ENCODE measurements at places on chromosomes 16 and 17. TPM values are rescaled to one million over a fixed set of nuclear protein-coding genes. Genes with fewer than 3 reads are reported as not detected.

Gene KRT39
- polyA plus RNA-seq, result 0.22 TPM

Gene TBC1D3B
- 0.42 TPM for polyA plus RNA-seq

Gene KRT36
- 0.03 TPM for polyA plus RNA-seq

Gene KCNJ12
- polyA plus RNA-seq, result 0.69 TPM

DNA sequence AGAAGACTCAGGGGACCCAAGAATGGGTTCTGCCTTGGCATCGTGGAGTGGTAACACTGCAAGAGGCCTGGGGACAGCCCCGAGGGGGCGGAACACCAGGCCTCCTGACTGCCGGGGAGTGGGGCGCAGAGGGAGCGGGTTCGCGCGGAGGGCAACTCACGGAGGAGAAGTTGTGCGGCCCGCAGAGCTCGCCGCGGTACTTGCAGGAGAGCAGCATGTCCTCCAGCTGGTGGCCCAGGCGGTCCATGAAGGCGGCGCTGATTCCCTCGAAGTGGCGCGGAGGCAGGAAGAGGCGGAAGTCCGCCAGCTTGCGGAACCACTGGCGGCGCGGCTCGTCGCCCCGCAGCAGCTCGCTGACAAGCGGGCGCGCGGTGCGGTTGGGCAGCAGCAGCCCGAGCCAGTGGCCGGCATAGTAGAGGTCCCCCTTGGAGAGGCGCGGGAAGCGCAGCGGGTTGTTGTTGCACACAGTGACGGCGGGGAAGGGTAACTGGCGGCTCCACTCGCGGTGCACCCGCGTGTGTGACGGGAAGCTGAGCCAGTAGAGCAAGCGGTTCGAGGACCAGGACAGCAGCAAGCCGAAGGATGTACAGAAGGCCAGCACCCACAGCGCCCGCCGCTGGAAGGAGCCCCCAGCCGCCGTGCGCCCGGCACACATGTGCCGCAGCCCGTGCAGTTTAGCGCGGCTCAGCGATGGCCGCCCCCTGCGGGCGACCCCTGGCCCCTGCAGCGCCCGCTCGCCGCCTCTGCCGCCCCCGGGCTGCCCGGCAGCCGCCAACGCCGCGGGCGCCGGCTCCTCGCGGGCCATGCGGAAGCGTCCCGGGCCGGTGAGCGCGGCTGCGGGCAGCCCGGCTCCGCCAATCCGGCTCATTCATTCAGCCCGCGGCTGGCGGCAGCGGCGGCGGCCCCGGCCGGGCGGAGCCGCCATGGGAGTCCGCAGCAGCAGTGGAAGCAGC, 1.6 kb downstream of the ASIC2 start:
- peak; percentile 75 for DNase-seq
- no peaks in the 10 kb centered on the region for H3K4me1 ChIP-seq
- peak overlapping the region; percentile 33 for H3K4me3 ChIP-seq
- H3K27me3 ChIP-seq, result peaks cover 13% of the 10 kb centered on the region
- H3K36me3 ChIP-seq, result no peaks in the 10 kb centered on the region

GRCh38 chr17:59762049-59762823, 54.8 kb downstream of the VMP1 start:
- peak; percentile 93 for DNase-seq
- no peaks in the 10 kb centered on the region for H3K27me3 ChIP-seq
- peak overlapping the region; percentile 86 for H3K27ac ChIP-seq
- peaks cover 16% of the 10 kb centered on the region for H3K4me1 ChIP-seq
- no peaks in the 10 kb centered on the region for H3K36me3 ChIP-seq
- no peak overlapping the region for H3K4me3 ChIP-seq

DNA sequence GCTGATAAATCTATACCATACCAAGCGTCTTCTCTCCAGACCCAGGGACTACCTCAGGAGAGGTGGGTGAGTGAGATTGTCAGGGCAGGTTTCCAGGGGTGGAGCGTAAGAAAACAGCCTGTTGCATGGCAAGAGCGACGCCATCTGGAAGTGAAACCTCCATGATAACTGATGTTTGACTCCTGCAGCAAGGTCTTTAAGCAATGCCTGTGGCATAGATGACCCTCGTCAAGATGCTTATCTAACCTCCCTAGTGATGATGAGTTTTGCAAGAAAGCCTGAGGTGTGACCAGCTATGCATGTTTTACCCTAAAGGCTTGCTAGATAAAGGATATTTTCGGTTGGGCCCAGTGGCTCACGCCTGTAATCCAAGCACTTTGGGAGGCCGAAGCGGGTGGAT, 71.6 kb downstream of the GSG1L start:
- H3K4me3 ChIP-seq, result no peak overlapping the region
- H3K36me3 ChIP-seq, result no peaks in the 10 kb centered on the region
- no peaks in the 10 kb centered on the region for H3K27me3 ChIP-seq
- H3K27ac ChIP-seq, result no peak overlapping the region
- no peak for DNase-seq
- H3K4me1 ChIP-seq, result no peaks in the 10 kb centered on the region

- H3K36me3 ChIP-seq, result no peaks in the 10 kb centered on the region
- H3K27me3 ChIP-seq, result no peaks in the 10 kb centered on the region
- peaks cover 3% of the 10 kb centered on the region for H3K4me1 ChIP-seq
Observed at GRCh38 chr16:425740-426114, 278 bp downstream of the RAB11FIP3 start.

DNA sequence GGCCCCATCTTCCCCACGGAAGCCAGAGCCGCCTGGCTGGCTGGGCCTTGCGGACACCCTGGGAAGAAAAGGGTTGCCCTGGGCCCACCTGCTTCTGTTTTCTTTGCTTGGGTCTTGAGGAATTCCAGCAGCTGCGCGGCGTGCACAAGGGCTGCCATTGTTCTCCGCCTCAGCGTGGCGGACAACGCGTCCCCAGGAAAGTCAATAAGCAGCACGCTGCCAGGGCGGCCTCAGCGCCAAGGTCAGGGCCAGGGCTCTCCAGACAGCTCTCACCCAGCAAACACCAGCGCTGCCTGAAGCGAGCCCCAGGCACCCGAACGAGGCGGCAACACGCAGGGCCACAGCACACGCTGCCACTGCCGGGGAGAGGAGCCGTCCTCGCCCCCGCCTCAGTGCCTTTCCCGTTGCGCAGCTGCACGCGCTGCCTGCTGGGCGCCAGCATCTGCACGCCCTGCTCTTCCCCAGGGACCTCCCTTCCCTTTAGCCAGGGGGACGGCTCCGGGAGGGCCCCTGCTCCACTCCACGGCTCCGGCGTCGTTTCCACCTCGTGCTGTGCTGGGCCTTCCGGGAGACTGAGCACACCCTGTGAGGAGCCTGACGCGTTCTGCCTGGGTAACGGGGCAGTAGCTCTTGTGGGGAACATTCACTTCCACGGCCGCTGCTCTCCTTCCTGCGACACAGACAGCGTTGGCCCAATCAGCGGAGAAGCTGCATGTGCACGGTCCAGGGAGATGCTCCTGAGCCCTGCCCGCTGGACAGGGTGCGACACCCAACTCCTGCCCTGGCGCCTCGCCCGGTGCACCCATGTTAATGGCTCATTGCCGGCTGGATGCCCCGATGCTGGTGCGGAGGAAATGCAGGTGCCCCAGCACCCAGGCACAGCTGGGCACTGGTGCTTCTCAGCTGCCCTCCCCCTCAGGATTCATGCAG, 57.8 kb downstream of the LMF1 start:
- H3K36me3 ChIP-seq, result no peaks in the 10 kb centered on the region
- no peak overlapping the region for H3K4me3 ChIP-seq
- DNase-seq, result no peak
- H3K27ac ChIP-seq, result no peak overlapping the region
- H3K27me3 ChIP-seq, result no peaks in the 10 kb centered on the region

DNA sequence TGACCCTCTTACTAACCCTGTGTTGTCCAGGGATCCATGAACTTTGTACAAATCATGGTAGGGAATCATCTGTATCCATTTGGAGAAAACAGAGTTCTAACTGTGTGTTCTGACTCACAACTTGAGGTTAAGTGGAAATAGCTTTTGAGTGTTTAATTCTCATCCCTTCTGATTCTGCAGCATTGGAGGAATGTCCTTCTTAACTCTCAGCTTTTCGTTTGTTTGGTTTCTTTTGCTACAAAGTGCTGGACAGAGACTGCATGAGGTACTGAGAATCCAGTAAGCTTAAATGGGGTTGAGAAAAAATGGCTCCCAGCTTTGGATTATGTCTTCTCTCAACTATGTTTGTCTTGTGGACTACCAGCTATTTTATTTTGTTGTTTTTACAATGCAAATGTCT, 352.1 kb upstream of the KIF2B start:
- H3K36me3 ChIP-seq, result no peaks in the 10 kb centered on the region
- H3K4me3 ChIP-seq, result no peak overlapping the region
- no peaks in the 10 kb centered on the region for H3K27me3 ChIP-seq

All from fibroblast of lung (primary cell).